Inflammatory macrophage (primary cell): ENCODE measurements at places on chromosomes 7 and 10.

- DNase-seq, result peak; percentile 72
Measured at GRCh38 chr7:91347290-91347689, 83.1 kb downstream of the FZD1 start.

DNA sequence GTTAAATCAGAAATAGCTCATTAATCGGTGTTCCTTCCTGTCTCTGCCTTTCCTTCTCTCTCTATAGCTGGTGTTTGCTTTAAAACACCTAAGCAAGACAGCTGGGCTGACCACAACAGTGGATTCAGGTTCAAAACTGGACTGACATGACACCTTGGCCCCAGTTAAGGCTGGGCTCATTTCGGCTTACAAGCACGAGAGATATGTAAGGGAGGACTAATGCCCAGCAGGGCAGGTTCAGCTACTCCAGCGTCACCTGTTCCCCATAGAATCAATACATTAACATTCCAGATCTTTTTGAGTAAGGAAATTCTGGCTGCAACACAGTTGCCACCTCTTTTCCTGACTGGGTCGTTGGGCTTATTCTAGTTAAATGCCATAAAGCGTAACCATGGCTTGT, 323.0 kb upstream of the AOAH start:
- no peak for DNase-seq

GRCh38 chr7:95527033-95527775, 41.5 kb downstream of the ASB4 start:
- peak; percentile 51 for DNase-seq

GRCh38 chr10:72089618-72090017, 1.3 kb upstream of the SPOCK2 start:
- DNase-seq, result no peak

- DNase-seq, result no peak
Measured at GRCh38 chr7:44224080-44224973, 23.5 kb downstream of the YKT6 start.

DNA sequence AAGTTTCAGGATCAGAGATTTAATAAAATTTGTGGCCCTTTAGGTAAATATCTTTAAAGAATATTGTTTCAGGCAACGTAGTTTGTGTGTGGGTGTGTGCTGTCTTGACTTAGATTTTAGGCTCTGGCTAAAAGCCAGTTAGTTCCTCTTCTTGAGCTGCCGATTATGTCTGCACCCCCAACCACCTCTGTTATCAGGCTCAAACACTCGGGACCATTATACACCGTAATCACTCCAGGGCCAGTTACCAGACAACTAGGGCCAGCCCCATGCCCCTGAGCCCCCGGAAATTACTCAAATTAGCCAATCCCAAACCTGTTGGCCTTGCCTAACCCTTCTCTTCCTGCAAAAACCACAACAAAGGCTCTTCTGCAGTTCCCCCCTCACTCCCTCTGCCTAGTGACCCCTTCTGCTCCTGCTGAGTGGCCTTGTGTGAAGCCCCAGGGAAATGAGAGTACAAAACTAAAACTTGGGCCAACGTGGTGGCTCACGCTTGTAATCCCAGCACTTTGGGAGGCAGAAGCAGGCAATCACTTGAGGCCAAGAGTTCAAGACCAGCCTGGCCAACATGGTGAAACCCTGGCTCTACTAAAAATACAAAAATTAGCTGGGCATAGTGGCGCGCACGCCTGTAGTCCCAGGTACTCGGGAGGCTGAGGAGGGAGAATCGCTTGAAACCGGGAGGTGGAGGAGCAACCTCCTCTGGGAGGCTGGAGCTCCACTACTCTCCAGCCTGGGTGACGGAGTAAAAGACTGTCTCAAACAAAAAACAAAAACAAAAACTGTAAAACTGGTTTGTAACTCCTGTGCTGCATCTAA, 9.2 kb upstream of the HNRNPF start:
- peak; percentile 75 for DNase-seq

DNA sequence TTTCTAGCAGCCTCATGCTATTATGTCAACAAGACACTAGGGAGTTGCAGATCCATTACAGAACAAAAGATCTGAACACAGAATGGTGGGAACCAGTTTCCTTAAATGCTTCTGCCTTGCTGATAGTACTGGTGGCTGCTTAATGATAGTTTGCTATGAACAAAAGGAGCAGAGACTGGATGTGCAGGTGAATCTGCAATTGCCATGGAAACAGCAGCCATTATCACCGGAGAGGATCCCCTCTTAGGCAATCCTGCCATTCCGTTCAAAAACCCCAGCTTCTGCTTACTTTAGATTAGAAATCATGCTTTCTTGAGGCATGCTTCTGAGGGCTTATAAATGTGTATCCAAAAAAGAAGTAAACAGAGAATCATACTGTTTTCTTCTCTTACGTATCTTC, 80.0 kb upstream of the PRKAR2B start:
- no peak for DNase-seq

- no peak for DNase-seq
Measured at GRCh38 chr10:92239151-92239599, 51.7 kb downstream of the CPEB3 start.

- peak; percentile 42 for DNase-seq
Measured at GRCh38 chr7:106862317-106863089, 2.6 kb upstream of the PIK3CG start.

DNA sequence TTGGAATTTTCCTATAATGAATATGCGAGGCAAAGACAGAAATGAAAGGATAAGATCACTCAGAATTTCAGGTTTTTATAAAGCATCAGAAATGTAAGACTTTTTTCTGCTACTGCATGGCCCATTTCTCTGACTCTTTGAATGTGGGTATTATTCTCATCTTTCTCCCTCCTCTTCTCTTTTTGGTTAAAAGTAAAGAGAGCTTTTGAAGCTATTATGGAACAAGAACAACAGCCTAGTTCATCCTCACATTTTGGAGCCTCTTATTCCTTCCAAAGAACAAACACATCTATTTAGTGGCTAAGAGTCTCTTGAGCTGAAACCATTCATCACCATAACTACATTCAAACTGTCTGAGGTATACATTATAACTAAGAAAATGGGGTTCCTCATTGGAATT, 19.4 kb upstream of the ATRNL1 start:
- no peak for DNase-seq

DNA sequence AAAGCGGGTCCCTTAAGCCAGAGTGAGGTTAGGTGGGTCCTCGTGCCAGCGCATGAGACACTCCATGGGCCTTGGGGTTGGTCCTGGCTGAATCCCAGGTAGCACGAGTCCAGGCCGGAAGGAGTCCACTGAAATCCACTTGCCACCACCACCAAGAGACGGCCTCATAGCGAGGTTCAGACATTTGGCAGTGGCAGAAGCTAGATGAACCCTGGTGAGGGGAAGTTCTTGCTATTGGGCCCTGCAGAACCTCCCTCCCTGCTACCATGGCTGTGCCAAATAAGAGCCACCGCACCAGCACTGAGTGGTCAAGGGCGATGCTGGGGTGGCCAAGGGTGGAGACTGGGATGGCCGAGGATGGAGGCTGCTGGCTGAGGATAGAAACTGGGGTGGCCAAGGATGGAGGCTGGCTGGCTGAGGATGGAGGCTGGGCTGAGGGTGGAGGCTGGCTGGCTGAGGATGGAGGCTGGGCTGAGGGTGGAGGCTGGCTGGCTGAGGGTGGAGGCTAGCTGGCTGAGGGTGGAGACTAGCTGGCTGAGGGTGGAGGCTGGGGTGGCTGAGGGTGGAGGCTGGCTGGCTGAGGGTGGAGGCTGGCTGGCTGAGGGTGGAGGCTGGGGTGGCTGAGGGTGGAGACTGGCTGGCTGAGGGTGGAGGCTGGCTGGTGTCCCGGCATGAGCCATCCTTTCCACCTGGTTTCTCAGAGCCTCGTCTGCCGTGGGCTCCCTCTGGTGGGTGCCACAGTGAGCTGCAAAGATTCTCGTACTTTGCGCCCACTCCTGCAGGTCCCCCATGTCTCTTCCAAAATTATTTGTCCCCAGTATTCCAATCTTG, 88.2 kb downstream of the ELFN1 start:
- DNase-seq, result no peak

GRCh38 chr7:10588084-10588483, 385.6 kb upstream of the PHF14 start:
- no peak for DNase-seq

- no peak for DNase-seq
Measured at GRCh38 chr10:29598851-29599311, 35.9 kb downstream of the SVIL start.

GRCh38 chr10:87531908-87532622, 27.4 kb downstream of the MINPP1 start:
- peak; percentile 48 for DNase-seq

GRCh38 chr10:64209561-64209960, 688.4 kb downstream of the REEP3 start:
- no peak for DNase-seq

DNA sequence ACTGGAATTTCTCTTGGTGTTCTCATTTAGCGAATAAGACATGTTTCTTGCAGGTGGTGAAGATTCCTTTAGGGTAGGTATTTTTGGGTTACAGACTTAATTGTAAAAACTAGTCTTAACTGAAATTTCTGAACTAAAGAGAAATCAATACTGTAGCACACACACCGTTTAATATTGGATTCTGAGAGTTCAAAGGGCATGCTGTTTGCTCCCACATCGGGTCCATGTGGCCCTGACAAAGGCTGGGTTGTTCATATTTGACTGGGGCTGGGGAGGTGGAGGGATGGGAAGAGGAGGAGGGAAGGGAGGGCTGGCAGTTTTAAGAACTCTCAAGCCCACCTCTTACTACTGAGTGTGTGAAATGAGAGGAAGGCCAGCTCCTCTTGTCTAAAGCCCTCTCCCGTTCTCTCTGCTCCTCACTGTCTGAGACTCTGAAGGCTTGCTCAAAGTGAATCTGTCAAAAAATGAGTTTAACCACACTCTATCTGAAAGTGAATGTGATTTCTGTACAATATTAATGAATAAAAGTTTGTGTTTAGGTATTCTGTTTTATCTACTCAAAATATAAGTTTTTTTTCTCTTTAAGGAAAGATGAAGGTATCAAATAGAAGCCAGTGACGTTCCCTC, 40.0 kb upstream of the RHEB start:
- DNase-seq, result no peak

GRCh38 chr7:44215531-44215930, 14.8 kb downstream of the YKT6 start:
- no peak for DNase-seq

GRCh38 chr10:78260141-78260540, 226.5 kb downstream of the RPS24 start:
- DNase-seq, result no peak

DNA sequence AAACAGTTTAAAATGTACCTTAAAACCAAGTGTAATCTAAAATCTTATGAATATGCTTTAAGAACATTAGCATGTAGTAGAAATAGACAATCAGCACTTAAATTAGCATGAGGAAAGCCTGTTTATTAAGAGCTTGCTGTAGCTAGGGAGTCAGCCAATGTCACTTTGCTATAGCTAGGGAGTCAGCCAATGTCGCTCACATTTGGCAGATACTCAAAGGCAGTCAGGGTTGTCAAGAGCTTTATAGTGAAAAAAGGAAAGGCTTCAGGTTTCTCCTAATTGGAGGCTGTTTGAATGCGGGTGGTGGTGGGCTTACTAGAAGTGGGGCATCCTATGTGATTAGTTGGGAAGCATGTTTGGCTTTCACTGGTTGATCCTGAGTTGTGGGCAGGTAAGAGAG, 226.2 kb upstream of the DGKB start:
- DNase-seq, result no peak

DNA sequence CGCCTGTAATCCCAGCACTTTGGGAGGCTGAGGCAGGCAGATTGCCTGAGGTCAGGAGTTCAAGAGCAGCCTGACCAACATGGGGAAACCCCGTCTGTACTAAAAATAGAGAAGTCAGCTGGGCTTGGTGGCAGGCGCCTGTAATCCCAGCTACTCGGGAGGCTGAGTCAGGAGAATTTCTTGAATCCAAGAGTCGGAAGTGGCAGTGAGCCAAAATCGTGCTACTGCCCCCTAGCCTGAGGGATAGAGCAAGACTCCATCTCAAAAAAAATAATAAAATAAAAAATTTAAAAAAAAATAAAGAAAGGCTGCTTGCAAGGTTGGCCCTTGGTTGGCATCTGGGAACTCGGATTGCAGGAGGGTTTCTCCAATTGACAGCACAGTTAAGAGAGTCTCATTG, 221.6 kb downstream of the DGKI start:
- DNase-seq, result peak; percentile 28

- DNase-seq, result no peak
Measured at GRCh38 chr7:55132550-55132889, 113.7 kb downstream of the EGFR start.

DNA sequence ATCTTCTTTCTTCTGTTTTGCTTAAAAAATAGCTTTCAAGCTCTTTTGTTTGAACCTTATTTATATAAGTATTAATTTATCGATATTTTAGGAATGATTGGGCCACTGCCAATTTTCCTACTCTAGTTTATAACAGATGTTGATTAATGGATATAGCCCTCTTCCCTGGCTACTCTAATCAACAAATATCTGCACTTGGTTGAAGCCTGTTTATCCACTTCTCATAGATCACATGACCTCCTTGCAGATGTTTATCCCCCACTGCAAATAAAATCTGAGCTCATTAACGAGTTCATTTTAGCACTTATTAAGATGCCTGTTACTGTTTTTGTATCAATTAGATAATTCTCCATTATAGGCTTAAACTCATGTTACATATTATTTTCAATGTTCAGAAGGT, 715.3 kb downstream of the CNTNAP2 start:
- DNase-seq, result no peak

DNA sequence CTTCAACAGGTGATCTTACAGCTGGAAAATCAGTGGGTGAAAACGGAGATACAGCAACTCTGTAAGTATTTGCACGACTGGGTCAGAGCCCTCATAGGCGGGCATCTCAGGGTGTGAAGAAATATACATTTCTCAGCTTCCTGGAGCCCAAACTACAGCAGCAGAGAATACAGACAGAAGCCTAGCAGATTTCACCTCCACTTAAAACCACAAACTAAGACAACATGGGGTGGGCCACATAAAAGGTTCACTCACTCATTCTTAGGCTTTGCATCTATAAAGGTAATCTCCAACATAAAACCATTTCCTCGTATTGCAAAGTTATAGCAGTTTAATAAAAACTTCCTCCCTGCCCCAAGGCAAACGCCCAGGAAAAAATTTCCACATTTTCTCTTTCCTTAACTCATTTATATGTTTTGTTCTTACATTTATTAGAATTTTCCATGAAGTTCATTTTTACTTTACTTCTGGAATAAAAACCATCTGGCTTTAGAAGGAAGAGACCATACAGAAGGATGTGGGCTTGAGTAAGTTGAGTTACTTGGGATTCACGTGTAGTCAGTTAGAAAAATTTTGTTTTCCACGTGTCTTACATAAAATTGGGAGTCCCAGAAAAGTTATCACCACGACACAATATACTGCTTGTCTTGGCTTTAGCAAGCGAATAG, 327.1 kb downstream of the FRMD4A start:
- no peak for DNase-seq

GRCh38 chr7:24501443-24502134, 71.7 kb upstream of the PALS2 start:
- DNase-seq, result no peak

- no peak for DNase-seq
Measured at GRCh38 chr10:84946904-84947303, 618.5 kb downstream of the CCSER2 start.

- DNase-seq, result peak; percentile 34
Measured at GRCh38 chr10:44935966-44936295, 23.7 kb upstream of the RASSF4 start.

- no peak for DNase-seq
Measured at GRCh38 chr7:80002865-80003264, 131.8 kb upstream of the GNAI1 start.
